ENCODE measurements at places on chromosomes 3 and 15.
A peak's percentile ranks its signal among the peaks of the same experiment; 100 is the strongest.

- DNase-seq, result no peak
Observed at GRCh38 chr15:77329202-77329601, 90.7 kb downstream of the PEAK1 start.

DNA sequence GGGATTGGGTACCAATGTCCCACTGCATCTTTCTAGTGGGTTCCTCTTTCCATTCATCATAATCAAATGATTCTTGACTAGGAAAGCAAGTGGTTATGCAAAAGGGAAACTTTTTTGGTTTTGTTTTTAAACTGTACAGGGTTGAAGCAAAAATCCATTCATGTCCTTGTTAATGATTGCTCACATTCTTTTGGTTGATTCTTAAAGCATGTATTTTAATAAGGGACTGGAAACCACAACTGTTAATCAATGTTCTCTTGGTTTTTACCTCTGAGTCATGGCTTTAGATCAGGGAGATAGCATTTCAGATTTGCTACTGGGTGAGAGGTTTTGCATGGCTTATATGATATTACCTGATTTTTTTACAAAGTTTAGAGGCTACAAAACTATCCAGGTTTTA lies 371.7 kb upstream of the RGMA start:
- no peak for DNase-seq

DNA sequence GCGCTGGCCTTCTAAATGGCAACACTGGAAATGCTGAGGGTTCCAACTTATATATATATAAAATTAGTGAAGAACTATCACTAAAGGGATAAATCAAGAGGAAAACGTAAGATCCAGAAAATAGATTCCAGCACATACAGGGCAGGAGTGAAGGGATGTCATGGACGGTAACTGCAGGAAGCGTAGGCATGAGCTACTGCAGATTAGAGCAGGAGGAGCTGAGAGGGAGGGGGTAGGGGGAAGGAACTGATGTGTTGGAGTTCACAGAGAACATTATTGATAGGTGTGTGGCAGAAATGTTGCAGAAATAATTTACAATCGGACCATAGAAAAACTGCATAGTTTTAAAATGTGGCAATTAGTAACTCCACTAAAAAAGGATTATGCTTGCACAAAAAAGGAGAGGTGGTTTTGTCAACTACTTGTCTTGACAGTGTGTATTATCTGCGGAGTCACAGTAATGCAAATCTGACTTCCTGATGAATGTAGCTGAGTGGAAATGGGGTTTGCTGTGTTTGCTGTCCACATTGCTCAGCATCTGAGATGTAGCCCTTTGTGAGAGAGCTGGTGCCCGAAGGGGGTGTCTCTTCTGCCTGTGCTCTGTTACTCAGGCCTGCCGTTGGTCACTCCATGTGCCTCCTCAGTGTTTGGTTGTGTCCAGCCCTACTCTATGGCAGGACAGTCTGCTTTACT lies 61.2 kb downstream of the PAK2 start:
- no peak for DNase-seq

DNA sequence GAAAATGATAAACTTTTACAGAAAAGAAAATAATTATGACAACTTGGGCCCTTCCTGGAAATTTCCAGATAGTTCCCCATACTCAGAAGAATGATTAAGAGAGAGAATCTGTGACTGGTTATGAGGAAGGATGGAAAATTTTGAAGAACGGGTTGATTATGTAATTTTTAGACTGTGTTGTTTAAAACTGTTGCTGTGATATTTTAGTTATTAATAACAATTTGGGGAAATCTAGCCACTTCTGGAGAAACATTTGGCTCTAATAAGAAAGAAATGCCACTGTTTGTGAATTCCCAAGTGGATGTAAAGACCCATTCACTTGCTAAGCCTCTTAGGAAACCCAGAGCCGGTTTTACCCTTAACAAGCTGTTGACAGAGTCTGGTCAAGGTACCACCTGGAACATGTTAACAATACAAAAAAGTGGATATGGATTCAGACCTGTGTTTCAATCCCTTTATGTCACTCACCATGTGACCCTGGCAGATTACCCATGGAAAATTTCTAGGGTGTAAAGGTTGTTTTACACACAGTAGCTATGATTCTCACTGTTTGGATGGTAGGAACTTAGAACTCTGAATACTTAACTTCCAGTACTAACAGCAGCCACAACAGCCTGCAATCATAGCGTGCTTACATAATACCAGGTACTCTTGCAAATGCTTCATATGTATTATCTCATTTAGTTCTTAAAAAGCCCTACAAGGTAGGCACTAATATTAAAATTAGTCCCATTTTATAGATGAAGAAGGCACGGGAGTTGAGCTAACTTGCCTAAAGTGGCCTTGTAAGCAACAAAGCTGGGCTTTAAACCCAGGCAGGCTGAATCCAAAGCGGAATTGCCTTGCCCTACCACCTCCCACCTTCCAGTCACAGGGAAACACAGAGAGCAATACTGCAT lies 32.0 kb downstream of the ZBTB38 start:
- no peak for DNase-seq

GRCh38 chr3:30626443-30627180 lies 20.2 kb downstream of the TGFBR2 start:
- no peak for DNase-seq

- DNase-seq, result no peak
Observed at GRCh38 chr3:46871222-46871621, 6.3 kb upstream of the PTH1R start.

DNA sequence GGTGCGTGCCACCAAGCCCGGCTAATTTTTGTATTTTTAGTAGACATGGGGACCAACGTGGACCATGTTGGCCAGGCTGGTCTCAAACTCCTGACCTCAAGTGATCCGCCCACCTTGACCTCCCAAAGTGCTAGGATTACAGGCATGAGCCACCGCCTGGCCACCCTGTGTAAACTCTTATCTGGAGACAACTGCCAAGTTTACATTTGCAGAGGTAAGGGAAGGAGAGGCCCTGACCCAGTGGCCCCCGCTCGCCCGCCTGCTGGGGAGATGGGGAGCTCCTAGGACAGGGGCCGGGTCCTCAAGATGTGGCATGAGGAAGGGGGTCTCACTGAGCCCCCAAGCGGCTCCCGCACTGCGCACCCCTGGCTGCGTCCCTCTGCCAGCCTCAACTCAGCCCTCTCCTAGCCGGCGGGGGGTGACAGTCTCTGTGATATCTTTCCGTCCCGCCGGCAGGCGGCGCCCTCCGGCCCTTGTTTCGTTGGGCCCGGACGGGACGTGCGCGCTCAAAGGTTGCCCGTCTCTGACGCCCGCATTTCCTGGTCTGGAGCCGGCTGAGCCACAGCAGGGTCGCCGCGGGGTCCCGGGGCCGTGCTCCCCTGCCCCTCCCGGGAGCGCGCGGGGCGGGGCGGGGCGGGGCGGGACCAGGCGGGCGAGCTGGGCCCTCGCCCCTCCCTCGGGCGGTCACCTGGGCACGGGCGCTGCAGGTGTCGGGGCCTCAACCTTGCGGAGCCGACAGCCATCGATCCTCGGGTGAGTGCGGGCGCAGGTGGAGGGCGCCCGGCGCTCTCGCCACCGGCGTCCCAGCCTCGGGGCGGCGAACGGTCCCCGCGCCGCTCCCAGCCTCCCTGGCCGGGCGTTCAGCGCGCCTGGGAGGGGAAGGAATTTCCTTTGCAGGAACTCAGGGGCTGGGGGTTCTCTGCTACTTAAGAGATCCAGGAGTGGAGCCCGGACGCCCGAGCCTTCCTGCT lies at the start of gene GPR160:
Gene GPR160, plus strand, starts transcription at position 533 of the 971 bp plus-strand sequence. CDS start 45,978 bp downstream, outside the sequence.
- DNase-seq, result peak; percentile 69

DNA sequence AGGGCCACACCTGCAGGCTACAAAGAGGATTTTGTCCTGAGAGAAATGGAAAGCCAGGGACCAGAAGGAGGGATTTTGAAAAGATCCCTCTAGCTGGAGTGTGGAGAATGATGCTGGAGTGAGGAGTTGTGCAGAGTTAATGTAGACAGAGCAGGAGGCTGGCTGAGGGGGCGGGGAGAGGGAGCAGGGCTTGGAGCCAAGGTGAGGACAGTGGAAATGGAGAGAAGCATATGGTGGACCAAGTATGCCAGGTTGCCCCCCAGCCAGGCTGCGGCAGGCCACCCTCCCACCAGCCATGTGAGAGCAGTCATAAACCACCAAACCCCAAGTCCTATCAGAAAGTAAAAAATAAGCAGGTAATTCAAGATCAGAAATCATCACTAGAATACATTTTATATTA lies 14.7 kb downstream of the RARRES1 start:
- no peak for DNase-seq

DNA sequence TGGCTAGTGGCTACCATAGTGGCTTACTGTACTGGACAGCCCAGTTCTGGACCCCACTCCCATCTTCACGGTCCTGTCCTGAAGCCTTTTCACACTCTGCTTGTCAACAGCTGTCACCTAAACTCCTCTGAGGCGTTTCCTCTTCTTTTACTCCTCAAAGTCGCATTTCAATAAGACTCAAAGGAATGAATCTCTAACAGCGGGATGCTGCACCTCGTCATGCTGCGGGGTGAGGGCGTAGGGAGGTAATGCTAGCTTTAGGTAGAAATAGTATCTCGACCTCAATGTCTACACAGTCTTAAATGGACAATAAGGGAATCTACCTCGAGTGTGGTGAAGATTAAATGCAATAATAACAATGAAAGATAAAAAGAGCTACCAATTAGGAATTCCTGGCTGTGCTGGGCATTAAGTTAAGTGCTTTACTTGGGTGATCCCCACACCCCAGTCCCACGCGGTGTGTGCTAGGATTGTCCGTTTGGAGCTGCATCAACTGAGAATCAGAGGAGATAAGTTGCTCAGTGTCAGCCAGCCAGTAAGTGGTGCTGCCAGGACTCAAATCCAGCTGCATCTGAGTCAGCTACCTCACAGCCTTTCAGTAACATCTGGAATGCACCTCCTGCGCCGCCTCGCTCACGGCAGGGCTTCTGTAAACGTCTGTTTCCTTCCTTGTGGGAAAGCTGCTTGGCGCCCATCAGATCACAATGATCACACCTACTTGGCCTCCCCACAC lies 14.0 kb downstream of the PLA2G4D start:
- DNase-seq, result no peak

DNA sequence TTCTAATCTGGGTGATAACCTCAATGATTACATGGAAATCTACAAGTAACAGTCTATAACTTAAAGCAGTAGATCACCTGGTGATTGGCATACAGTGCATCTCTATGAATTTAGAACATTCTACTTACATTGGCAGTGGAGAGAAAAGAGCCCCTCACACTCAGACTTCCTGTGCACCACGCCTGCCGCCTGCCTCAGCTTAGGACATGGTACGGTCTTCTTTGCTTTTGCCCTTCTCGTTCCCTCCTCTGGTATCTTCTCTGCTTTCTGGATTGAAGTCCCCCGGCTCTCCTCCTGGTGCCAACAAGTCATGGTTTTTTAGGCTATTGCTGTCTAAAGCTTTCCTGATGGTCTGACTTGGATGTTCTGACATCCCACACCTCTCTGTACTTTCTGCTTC lies 7.9 kb upstream of the KCNMB3 start:
- DNase-seq, result no peak

- DNase-seq, result no peak
Observed at GRCh38 chr3:106332884-106333283, 464.1 kb upstream of the CBLB start.

GRCh38 chr3:73404435-73404834 lies 220.3 kb downstream of the PDZRN3 start:
- no peak for DNase-seq

- no peak for DNase-seq
Observed at GRCh38 chr3:52047295-52047960, 8.9 kb downstream of the DUSP7 start.

GRCh38 chr3:104584682-104585081 lies 782.0 kb upstream of the ALCAM start:
- no peak for DNase-seq

- DNase-seq, result no peak
Observed at GRCh38 chr3:170711786-170712185, 125.9 kb upstream of the SLC7A14 start.

DNA sequence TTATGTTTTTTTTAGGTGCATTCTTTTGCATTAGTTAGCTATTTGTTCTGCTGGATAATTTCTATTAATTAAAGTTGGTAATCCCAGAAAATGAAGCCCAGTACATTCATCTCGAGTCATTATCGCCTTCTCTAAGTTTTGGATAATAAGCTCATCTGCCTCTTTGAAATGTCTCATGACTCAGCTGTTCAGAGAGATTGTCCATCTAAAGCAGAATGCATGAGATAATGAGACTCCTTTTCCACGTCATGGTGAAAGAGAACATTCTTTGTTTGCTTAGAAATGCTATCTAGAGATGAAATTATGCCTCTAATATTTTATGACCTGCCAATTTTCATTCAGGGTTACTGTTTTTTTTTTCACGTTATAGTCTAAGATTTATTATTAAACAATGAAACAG lies 374.7 kb upstream of the GOLIM4 start:
- no peak for DNase-seq

DNA sequence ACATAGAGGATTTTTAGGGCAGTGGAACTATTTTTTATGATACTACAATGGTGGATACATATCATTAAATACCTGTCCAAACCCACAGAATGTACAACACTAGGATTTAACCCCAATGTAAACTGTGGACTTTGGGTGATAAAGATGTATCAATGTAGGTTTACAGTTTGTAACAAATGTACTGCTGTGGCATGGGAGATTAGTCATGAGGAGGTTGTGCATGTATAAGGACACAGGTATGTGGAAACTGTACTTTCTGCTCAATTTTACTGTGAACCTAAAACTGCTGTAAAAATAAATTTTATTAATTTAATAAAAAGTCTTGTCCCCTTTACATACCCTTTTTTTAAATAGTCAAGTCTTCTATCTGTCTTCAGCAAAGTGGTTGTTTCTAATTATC lies 322.5 kb upstream of the EPHA3 start:
- DNase-seq, result no peak

Measured in T-helper 1 cell (primary cell).